ENCODE measurements at places on chromosomes 6 and 20. TPM values are rescaled to one million over a fixed set of nuclear protein-coding genes. Genes with fewer than 3 reads are reported as not detected.

The SLC22A16 gene
- 1.9 TPM for total RNA-seq

The KHDC1L gene
- 1.4 TPM for total RNA-seq

The SDC4 gene
- total RNA-seq: 7.4 TPM

The SLC22A3 gene
- total RNA-seq: 0.28 TPM

The MOCS1 gene
- total RNA-seq: 1.7 TPM

The DPPA5 gene
- total RNA-seq: 0.09 TPM

The BMP2 gene
- 0.47 TPM for total RNA-seq

DNA sequence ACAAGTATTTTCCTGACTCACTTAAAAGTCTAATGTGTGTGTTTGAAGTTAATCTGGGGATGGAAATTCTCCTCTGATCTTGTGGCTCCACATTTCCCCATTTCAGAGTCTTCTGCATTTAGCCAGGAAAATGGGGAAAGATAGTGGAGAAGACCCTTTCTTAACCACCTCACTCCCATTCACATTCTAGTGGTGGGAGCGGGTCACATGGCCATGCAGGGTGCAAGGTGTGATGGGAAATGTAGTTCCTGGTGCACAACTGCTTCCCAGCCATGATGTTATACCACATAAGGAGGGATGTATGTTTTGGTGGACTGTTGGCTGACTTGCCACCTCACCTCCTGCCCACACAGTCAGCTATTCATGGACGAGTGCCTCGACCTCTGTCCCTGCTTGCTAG is 61.8 kb downstream of the BANF2 start:
- no peak for DNase-seq

GRCh38 chr6:105676857-105677256 is 274.0 kb upstream of the PREP start:
- no peak for DNase-seq

DNA sequence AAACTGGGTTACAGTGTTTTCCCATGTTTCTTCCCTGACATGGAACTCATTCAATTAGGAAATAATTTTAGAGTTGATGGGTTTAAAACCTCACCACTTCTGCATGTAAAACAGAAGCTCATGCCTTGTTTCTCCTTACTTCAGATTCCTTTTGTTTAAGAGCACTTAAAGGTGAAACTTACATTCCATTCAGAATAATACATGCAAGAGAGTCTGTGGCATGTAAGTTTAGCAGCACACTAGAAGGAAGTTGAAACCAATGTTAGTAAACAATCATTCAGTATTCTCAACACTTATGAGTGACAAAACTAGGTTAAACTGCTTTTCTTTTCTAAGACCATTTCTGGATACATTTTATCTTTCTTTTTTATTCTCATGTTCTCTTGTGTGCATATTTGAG is 495.6 kb upstream of the PTCHD4 start:
- DNase-seq: no peak

DNA sequence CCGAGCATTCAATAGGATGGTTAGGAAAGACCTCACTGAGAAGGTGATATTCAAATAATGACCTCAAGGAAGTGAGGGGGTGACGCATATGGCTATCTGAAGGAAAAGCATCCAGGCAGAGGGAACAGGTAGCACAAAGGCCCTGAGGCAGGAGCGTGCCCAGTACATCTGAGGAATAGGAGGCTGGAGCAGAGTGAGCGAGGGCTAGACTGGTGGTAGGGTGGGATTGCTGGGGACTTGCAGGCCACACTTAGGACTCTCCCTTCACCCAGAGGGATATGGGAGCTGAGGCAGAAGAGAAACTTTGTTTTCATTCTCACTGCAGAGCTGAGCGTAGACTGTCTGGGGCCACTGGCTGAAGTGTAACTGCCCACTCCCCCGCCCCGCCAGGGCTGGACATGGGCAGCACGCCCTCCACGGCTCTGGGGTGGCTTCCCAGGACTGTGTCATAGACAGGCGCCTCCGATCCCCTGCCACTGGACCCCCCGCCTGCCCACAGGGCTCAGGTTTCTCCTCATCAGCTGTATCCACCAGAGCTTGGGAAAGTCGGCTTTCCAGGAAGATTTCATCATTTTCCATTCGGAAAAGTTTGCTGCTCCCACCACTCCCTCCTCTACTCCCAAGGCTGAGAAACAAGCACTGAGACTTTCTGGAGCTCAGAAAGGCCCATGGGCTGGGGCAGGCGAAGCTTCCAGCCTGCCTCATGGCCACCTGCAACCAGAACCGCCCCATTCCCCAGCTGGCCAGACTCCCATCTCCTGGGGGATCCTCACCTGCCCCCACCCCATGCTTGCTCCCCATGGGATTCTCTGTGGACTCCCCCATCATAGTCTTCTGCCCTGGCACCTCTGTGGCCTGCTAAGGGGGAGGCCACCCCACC is 142.6 kb downstream of the MRPL14 start:
- no peak for DNase-seq

DNA sequence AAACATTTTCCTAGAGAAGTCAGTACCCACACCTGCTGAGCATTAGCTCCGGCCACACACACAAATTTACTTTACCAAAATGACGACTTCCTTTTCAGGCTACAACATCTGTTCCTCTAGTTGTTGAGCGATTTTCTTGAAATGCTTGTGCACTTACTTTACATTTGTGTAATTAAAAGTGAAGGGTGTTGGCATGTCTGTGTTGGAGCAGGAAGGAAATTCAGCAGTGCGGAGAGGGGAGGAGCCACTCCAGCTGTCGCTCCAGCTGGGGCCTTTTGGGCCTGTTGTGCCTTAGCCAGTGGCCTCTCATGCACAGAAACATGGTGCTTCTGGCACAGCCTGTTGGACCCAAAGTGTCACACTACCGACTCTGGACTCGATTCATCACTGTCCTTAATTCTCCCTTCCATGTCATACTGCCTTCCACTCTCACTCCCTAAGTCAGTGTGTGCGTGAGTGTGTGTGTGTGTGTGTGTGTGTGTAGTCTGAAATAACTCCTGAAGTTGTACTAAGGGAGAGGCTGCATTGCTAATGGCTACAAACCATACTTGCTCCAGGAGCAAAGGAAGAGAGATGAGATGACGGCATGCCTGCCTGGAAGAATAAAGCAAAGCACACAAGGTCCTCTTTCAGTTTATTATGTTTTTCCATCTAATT is 191.8 kb upstream of the ARG1 start:
- DNase-seq: no peak

GRCh38 chr6:73560853-73561407 is 40.1 kb upstream of the EEF1A1 start:
- DNase-seq: no peak

DNA sequence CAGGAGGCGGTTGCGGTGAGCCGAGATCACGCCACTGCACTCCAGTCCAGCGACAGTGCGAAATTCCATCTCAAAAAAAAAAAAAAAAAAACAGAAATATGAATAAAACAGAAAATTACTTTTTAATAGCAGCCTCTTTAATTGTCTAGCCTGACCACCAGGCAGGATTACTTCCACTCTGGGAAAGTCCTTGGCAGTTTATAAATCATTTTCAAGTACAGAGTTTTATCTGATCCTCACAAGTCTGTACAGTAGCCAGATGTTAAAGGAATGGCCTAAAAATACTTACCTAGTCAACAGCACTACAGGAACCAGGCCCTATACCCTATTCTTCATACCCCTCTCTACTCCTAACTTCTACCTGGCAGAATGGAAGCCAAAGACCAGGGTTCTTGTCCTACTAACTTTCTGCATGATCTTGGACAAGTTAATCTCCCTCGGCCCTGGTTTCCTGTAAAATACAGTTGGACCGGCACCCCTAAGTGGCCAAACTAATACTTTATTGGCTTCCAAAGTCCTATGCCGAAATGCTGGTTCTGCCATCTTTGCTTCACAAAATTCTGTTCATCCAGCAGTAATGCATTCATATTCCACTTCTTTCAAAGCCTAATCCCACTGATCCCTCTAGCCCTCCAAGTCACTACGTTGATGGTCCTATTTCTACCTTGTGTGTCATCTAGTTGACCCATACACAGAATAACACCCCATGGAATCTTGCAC is 1.9 kb downstream of the EIF2S2 start:
- DNase-seq: no peak

- no peak for DNase-seq
These were observed 265.8 kb upstream of the PLCB4 start for GRCh38 chr20:8803065-8803464.

- no peak for DNase-seq
These were observed 10.1 kb downstream of the IL17F start for GRCh38 chr6:52233975-52234823.

- DNase-seq: no peak
These were observed 40.7 kb downstream of the PYGB start for GRCh38 chr20:25288291-25289181.

Data from thymus (tissue), 14 donors.